ENCODE measurements at places on chromosomes 12 and 14. TPM values are rescaled to one million over a fixed set of nuclear protein-coding genes. Genes with fewer than 3 reads are reported as not detected.

Gene MYO1H
- not detected for total RNA-seq

DNA sequence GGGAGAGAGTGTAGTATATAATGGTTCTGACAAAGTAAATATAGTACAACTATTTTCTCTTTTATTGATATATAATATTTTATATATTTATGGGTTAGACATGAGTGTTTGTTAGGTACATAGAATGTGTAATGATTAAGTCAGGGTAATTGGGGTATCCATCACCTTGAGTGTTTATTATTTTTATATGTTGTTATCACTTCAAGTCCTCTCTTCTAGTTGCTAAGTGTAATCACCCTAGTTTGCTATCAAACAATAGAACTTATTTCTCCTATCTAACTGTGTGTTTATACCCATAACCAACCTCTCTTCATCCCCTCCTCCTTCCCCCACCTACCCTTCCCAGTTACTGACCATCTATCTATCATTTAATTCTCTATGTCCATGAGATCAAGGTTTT lies 64.2 kb downstream of the BRMS1L start:
- DNase-seq, result no peak

GRCh38 chr12:75818863-75819262 lies 212.7 kb downstream of the PHLDA1 start:
- no peak for DNase-seq

DNA sequence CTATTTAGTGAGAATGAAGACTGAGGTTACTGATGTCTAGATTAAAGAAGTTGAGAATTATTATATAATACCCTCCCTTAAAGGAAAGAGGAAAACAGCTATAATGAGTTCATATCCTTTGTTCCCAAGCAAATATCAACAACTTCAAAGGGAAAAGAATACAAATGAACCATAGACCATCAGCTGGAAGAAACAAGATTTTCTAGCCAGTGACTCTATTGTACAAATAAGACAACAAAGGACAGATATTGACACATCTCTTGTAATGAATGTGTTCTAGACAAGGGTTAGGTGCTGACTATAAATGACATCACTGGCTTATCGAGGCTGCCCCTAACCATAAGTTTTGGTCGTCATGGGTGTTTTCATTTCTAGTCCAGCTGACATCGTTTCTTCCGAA lies 48.2 kb downstream of the SLC38A4 start:
- no peak for DNase-seq

DNA sequence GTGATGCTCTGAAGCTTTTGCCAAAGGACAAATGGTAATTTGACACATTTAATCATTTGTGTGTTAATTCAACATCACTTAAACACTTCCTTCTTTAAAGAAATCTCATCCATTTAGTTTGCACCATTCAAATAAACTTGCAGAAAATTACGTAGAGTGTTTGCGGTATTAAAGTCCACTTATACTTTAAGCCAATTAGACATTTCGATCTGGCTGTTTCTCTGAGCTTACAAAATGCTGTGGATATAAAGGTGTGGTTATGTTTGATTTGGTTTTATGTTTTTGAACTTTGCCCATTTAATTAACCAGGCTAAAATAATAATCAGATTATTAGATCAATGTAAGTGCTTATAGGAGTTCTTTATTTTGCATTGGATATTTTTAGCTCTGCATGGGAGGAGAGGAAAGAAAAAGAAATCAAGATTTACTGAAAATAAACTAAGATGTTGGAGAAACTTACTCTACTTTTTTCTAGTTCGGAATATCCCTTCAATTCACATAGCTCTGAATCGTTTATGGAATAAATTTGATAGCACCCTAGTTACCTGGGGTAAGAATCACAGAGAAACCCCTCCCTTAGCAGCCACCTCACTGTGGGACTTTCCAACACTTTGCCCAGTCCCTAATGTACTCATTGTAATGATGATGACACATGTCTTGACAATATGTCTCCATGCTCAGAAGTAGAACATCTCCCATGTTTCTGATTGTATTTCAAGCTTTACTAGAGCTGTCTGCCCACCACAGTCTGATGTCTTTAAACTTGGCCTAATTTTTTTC lies 268.0 kb downstream of the BTG1 start:
- DNase-seq, result no peak

Gene TMPRSS12
- total RNA-seq, result not detected

DNA sequence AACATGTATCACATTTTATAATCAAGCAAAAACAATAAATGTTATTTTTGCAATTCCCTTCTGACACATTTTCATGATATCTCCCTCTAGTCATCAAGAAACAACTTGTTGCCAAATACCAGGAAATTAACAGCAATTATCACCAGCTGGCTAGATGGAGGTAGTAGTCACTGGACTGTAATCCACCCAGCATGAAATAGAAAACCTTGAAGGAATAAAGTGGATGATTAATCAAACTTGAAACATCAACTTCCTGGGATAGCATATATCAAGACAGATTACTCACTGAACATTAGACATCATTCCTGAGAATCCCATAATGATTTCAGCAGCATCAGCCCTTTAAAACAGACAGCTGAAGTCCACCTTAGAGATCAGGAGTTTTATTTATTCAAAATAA lies 259.0 kb downstream of the CCDC59 start:
- DNase-seq, result no peak

GRCh38 chr14:73007835-73008234 lies 19.1 kb downstream of the ZFYVE1 start:
- no peak for DNase-seq

GRCh38 chr14:33455654-33456345 lies 495.1 kb downstream of the EGLN3 start:
- DNase-seq, result no peak

- DNase-seq, result no peak
These were observed 253.4 kb upstream of the LRIG3 start for GRCh38 chr12:59173695-59174094.

DNA sequence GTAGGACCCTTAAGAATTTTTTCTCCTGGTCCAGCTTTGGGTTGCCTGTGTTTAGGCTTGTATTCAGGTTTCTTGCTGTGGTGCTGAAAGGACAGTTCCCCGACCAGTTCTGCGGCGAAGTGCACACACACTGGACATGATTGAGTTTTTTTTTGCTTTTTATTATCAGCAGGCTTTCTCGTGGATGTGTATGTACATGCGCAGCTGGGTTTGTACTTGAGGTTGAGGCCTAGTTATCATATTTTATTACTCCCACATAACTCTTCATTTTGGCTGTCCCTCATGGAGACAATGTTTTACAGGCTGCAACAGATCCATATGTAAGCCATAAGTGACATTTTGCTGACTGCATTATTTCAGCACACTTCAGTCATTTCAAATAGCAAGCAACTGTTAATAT lies 2.5 kb downstream of the SCN8A start:
- DNase-seq, result peak; percentile 76

DNA sequence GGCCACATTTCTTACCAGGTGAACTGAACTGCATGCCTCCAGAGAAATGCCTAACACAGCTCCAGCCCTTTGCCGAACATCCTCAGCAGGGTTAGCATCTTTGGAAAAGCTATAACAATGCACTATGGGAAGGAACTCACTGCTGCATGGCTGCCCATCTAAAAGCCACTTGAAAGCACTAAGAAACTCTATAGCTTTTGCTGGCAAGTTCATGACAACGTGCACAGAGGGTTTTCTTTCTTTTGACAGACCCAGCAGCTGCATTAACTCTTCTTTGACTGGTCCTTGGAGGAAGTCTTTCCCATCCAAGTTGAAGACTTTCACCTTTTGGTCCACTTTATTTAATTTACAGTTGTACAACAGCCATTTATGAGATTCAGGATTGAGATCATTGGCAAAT lies 5.3 kb downstream of the TRMT5 start:
- DNase-seq, result no peak

DNA sequence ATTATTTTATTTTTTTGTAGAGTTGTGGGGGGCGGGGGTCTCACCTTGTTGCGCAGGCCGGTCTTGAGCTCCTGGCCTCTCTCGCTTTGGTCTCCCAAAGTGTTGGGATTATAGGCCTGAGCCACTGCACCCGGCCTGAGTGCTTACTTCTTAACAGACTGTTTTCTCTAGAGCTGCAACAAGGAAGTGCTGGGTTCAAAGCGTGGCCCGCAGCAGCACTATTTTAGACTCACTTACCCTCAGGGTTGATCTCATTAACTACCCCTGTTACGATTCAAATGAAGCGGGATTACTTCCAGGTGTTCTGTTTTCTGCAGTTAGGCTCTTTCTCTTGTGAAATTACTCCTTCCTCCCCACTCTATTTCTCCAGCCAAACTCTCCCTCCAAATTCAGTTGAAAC lies 8.7 kb downstream of the A2ML1 start:
- no peak for DNase-seq

GRCh38 chr12:11695321-11695720 lies 45.8 kb downstream of the ETV6 start:
- DNase-seq, result no peak

Gene ZFHX2
- total RNA-seq, result 12.8 TPM

GRCh38 chr12:47311010-47311409 lies 231.3 kb upstream of the AMIGO2 start:
- no peak for DNase-seq

GRCh38 chr14:55126034-55126433 lies 3.0 kb upstream of the LGALS3 start:
- no peak for DNase-seq

Gene RPS29
- total RNA-seq, result 1,683 TPM

Gene BDKRB2
- 3.8 TPM for total RNA-seq

DNA sequence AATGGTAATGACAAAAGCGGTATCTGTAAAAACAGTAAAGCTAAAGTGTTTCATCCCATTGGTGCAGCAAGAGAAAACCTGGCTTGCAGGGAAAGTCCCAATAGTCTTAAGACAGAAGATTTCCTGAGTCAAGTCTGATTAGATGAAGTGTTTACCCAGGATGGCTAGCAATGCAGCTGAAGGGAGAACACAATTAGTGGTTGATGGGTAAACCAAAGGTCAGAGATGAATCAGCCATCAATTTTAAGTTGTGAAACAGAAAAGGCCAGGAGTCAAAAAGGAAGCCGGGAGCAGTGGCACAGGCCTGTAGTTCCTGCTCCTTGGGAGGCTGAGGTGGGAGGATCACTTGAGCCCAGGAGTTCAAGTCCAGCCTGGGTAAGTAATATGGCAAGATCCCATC lies 52.6 kb downstream of the SEC23A start:
- DNase-seq, result no peak

DNA sequence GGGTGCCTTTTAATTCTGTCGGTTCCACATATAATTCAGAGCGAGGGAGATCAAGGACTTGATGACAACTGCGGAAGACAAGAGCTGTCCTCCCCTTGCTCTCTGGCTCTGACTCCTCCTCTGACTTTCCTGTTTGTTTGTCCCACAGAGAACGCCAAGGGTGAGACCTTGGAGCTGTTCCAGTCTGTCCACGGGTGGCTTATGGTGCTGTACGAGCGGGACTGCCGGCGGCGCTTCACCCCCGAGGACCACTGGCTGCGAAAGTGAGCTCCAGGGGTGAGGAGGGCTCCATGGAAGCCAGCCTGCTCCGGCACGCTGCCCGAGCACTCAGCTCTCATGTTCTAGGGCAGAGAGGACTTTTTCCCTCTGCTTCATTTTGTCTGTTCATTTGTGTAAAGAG lies 32.8 kb downstream of the UBE3B start:
- DNase-seq, result no peak

Gene CCDC177
- total RNA-seq, result 5.8 TPM

DNA sequence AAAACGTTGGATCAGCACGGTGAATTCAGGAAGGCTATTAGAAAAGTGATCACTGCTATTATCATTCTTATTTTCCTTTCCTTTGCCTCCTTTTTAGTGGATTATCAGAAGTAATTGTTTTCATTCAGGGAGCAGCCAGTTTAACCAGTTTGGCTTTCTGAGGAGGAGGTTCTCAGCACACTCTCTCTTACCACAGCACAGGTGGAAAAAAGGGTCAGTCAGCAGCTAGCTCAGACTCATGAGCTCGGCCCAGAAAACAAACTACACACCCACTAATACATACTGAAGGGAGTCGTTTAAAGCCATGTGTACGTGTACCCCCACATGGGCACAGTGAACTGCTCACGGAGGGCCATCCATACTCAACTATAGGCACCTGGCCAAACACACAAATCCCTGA lies 23.2 kb upstream of the MAGOHB start:
- no peak for DNase-seq

DNA sequence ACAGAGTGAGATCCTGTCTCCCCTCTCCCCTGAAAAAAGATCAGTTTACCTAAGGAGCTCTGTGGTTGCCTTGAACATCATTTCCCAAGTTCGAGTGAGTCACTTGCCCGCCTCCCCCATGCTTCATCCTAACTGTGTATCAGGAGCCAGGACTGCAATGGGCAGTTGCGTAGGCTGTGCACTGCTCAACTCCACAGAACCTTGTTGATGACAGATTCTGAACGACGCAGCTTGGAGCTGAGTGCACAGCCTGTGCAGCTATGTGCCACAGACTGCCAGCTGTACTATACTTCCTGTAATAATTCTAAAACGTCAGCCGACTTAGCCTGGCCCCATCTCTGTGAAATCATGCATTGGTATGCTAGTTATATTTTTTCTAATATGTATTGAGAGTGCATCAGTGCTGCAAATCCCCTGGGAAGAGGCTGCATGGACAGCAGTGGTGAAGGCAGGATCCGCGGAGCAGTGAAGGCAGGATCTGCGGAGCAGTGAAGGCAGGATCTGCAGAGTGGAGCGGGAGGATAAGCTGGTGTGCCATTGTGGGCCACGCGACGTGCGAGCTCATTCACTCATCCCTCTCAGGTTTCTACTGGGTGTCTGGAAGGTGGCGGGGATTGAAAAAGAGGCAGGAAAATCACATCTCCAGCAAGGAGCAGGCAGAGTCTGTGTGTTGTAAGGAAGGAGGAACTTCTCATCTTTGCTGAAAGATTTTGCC lies 80.8 kb downstream of the GALNT9 start:
- DNase-seq, result no peak

Gene GALNT9
- not detected for total RNA-seq

GRCh38 chr14:35046751-35047536 lies 872 bp downstream of the FAM177A1 start:
- no peak for DNase-seq

GRCh38 chr12:1217191-1217949 lies 226.3 kb downstream of the ERC1 start:
- DNase-seq, result no peak

Gene SOAT2
- total RNA-seq, result 0.71 TPM

DNA sequence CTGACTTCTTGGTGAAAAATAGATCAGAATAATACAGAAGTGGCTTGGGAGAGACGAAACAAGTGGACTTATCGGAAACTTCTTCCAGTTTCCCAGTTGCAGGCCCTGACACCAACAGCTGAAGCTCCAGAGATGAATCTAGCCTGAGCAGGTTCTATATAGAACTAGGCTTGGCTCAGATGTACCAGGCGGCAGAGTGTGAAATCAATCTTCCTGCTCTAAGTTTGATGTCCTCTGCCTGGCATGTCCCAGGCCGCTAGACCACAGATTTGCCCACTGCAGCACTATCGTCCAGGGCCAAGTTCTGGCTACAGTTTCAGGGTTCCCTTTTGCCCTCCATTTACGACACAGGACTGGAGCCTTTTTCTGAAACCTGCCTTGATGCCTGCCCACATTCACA lies 91.3 kb upstream of the PLEKHA5 start:
- DNase-seq, result no peak

GRCh38 chr14:32428875-32429274 lies 99.8 kb downstream of the AKAP6 start:
- no peak for DNase-seq

GRCh38 chr14:104689881-104690711 lies 678 bp downstream of the INF2 start:
- no peak for DNase-seq
